ENCODE measurements at places on chromosomes 1 and 21.

DNA sequence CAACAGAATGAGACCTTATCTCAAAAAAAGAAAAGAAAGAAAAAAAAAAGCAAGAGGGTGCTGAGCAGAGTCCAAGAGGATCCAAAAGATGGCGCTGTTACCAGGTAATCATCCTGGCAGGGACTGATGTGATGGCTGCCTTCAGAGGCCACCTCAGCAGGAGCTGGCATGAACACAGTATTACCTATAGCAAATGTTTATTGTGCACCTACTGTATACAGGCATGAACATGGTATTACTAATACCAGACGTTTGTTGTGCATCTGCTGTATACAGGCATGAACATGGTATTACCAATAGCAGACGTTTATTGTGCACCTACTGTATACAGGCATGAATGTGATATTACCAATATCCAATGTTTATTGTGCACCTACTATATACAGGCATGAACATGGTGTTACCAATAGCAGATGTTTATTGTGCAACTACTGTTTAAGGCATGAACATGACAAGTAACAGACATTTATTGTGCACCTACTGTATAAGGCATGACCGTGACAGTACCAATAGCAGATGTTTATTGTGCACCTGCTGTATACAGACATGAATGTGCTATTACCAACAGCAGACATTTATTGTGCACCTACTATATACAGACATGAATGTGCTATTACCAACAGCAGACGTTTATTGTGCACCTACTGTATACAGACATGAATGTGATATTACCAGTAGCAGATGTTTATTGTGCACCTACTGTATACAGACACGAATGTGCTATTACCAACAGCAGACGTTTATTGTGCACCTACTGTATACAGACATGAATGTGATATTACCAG, 115.1 kb upstream of the TMEM51 start:
- DNase-seq: no peak

GRCh38 chr1:200405264-200405663, 4.6 kb downstream of the ZNF281 start:
- no peak for DNase-seq

DNA sequence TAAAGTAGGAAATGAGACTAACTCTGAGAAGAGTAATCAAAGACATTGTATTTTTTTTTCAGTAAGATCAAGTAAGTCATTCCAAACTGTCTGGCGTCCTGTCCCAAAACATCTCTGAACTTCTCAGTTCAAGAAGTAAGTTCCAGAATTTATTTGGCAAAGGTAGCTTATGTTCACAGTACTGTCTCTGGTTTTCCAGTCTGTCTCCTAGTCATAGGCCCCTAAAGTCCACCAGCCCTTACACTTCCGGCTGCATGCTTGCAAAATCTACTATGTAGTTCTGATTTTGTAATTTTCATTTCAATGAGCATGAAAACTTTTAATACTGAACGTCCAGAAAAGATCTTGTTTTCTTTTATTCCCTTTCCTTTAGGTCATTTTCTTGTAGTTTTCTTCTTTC, 61.4 kb upstream of the S1PR1 start:
- no peak for DNase-seq

- DNase-seq: no peak
These were observed 32.7 kb downstream of the WLS start for GRCh38 chr1:68199603-68200002.

GRCh38 chr1:26582836-26583460, 53.4 kb downstream of the RPS6KA1 start:
- DNase-seq: no peak

DNA sequence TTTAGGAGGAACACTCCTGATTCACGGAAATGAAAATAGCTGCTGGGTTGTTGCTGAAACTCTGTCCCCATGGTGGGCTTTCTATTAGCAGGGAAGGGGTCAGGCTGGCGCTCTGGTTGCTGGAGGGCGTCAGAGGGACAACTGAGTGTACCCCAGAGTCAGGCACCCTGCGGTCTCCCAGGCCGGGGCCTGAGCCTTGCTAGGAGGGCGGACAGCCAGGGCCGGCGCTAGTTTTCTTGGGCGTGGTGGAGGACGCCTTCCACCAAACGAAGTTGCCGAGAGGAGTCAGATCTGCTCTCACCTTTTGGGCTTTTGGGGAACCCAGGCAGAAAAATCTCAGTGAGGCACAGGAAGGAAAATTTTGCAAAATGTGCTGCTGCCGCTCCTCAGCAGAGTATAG, 54.8 kb downstream of the NGF start:
- no peak for DNase-seq

- DNase-seq: no peak
These were observed 146.3 kb upstream of the DUSP10 start for GRCh38 chr1:221888218-221888617.

DNA sequence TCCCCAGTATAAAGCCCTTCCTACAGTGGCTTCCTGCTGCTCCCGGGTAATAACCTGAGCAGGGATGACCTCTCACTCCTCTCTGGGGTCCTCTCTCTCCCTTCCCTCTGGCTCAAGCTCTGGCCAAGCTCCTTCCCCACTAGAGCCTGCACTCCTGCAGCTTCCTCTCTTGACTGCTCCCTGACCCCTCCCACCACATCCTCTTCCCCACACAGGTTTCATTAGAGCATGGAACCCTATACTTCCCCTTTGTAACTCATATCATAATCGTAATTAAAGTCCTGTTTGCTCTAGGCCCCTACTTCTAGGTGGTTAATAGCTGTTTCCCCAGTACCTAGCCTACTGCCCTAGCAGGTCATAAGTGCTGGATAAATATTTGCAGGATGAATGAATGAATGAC, 146.2 kb downstream of the C1orf21 start:
- no peak for DNase-seq

DNA sequence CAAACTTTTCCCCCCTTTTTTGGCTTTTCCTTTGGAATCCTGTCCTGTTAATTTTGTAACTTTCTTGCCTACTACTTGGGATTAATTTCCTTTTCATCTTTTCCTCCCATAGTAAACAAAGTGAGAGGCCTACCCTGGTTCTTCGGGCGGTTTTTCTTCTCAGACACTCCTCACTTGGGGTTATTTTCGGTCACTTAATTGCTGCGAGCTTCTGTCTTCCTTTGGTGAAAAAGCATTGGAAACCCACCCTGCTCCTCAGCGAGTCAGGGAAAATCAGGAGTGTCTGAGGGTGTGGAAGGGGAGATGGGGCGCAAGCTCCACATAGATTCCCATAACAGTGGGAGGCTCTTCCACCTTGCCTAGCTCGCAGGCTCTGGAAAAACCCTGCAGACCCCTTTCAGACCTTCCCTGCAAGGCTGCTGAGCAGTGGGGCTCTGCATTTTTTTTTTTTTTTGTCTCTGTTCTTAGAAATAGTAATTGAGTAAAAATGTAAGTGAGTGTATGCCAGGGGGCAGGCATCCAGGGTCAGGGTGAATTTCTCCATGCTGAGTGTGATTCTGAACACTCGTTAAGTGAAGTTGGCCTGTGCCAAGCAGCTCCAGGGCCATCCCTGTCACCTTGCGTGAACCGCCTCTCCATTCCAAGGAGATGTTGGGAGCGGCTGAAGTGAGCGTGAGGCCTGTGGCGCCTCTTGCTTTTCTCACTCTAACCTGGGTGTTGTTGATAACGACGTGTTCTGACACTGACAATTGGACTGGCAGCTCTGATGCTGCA, 20.3 kb downstream of the TGFB2 start:
- DNase-seq: no peak

- DNase-seq: no peak
These were observed 84.3 kb upstream of the ARHGAP29 start for GRCh38 chr1:94321662-94322061.

DNA sequence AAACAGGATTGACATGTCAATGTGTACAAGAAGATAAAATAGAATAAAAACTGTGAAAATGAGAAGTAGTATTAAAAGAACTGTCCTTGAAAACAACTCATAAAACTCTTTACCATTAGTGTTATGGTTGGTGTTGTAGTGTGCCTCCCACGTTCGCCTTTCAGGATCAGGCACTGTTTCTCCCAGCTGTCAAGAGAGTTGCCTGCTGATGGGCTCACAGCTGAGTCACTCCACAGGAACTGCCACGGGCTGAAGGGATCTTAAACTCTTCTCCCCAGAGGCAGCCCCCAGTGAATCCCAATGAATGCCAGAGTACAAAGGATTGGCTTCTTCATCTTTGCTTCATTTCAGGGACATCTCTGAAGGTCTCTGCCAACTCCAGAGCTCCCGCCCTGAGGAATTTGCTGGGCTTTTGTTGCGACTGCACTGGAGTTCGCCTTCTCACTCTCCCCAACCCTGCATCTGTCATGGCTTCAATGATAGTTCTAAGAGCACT, 119.6 kb downstream of the ADGRL2 start:
- no peak for DNase-seq

GRCh38 chr1:219417610-219418009, 195.3 kb downstream of the ZC3H11B start:
- no peak for DNase-seq

DNA sequence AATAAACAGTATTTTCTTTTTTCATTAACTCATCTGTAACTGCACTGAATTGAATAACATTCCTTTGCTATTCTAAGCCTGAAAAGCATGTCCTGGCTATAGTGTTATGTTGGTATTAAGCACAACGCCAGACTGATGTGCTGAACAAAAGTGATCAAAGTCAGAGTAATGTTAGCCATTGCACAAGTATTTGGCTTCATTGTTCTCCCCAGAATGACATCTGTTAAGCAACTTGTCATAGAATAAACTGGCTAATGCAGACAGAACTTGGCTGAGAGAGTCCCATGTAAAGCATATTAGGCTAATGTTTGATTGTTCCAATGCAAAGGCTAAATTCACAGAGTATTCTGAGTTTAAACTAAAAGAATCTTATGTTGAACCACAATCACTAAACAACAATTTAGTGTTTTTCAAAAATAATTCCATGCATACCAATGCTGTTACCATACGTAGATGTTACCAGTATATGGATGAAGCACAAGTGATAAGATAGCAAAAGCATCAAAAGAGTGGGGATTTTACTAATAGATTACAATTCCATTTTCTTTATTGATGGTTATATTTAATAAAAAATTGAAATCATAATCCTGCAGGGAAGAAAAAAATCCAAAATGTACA, 235.3 kb upstream of the DMRTA2 start:
- DNase-seq: no peak

GRCh38 chr1:67755619-67756018, 70.6 kb downstream of the GADD45A start:
- no peak for DNase-seq

DNA sequence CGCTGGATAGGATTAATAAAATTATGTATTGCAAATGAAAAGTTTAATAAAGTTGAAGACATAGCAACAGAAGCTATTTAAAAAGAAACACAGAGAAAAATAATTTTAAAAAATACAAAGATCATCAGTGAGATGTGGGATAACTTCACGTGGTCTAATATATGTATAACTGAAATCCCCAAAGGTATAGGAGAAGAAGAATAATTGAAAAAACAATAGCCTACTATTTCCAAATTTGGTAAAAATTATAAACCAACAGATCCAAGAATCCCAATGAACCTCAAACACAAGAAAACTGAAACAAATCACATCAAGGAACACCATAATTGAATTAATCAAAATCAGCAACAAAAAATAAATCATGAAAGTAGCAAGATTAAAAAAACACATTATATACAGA, 44.9 kb downstream of the GREM2 start:
- no peak for DNase-seq

DNA sequence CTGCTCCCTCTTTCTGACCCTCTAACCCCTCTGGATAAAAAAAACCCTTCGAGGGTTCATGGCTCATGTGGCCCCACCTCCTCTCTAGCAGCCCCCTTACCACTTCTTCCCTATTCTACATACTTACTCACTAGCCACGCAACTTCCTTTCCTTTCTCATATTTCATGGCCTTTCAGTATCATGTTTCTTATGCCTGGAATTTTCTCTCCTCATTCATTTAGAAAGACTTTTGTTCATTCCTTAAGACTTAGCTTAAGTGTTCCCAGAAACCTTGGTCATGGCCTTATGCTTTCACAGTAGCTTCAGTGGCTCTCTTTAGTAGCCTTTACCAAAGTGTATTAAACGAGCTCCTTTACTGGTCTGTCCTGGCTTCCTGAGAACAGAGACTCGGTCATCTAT, 6.1 kb downstream of the ACP6 start:
- no peak for DNase-seq

GRCh38 chr1:55210990-55211801, 4.0 kb downstream of the USP24 start:
- no peak for DNase-seq

GRCh38 chr1:54016343-54017282, 1.4 kb downstream of the LDLRAD1 start:
- DNase-seq: no peak

Measured in CD4-positive, alpha-beta T cell treated with Interleukin-4 for 4 hours (primary cell).